CD4-positive, alpha-beta T cell treated with Interleukin-10 for 1 hour (primary cell): ENCODE measurements at places on chromosomes 2 and 18.
A peak's percentile ranks its signal among the peaks of the same experiment; 100 is the strongest.

DNA sequence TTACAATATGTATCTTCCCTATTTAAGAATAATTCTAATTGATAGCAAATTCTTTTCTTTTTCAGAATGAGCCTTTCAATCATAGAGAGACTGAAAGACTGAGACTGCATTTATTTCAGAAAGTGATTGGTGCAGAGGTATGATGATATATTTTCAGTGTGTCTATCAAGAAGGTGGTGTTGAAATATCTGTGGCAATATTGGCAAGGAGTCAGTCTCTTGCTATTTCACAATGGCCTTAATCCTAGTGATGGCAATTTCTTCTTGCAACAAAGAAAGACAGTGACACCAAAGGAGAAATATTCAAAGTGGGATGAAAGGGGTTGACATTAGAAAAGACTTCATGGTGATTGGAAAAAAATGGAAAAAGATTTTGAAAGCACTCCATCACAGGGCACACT lies 21.7 kb upstream of the ZBTB14 start:
- DNase-seq = no peak

DNA sequence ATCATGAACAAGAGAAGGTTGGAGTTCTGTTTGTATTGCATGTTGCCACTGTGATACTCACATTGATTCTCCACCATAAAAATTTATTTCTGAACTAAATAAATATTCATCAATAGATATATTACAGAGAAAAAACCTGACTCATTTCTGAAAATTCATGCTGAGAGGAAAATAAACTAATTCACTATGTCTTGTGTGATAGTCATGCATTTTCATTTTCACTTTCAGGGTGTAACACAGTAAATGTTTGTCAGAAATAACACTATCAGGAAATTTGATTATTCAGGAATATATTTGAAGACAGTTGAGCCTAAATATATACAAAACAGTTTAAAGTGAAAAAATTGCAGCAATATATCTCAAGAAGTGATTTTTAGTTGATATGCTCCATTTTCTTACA lies 335.2 kb downstream of the KCNJ3 start:
- DNase-seq = no peak

GRCh38 chr2:159555651-159556392 lies 60.5 kb downstream of the BAZ2B start:
- DNase-seq = no peak

GRCh38 chr2:19885791-19886190 lies 16.0 kb downstream of the TTC32 start:
- DNase-seq = no peak

DNA sequence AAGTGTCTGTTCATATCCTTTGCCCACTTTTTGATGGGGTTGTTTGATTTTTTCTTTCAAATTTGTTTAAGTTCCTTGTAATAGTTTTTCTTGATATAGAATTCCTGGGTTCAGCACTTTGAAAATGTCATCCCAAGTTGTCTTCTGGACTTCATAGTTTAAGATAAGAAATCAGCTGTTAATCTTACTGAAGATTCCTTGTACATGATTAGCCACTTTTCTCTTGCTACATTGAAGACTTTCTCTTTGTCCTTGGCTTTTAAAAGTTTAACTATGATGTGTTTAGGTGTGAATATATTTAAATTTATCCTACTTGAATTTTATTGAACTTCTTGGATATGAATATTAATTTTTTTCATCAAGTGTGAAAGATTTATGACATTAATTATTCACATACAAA lies 387.2 kb upstream of the CWC22 start:
- DNase-seq = no peak

GRCh38 chr2:46363535-46364170 lies 66.4 kb downstream of the EPAS1 start:
- no peak for DNase-seq

GRCh38 chr2:152376385-152376784 lies 41.4 kb downstream of the FMNL2 start:
- no peak for DNase-seq

DNA sequence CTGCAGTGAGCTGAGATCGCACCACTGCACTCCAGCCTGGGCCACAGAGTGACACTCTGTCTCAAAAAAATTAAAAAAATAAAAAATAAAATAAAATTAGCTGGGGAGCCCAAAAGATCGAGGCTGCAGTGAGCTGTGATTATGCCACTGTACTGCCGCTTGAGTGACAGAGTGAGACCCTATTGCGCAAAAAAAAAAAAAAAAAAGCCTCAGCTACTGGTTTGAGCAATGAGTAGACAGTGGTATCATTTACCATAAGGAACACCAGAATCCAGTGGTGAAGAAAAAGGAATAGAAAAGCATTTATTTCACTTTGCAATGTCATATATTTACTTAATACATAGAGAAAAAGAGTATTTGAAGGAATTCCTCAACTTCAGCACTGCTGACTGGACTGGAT lies 3.0 kb downstream of the SAP130 start:
- DNase-seq = no peak

GRCh38 chr2:128354161-128354560 lies 35.5 kb upstream of the HS6ST1 start:
- DNase-seq = no peak

DNA sequence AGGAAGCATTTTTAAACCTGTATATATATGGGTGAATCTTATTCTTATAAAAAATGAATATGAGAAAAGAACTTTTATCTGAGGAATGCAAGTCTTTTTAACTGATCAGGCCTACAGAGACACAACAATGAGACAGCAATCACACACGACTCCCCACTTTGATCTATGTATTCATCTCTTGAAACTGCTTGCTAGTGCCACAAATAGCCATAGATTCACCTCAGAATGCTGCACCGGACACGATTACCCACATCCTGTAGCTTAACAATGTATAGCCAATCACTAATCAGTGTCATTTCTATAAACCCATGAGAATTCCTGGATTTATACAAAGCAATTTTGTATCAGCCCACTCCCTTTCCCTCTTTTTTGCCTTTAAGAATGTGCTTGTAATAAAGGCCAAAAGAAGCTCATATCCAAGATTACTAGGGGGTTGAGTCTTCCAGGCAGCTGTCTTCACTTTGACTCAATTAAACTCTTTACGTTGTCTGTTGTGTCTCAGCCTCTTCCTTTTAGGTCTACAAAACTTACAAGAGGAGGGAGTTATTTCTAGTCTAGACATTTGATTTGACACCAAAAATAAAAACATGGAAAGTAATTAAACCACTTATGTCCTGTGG lies 94.9 kb downstream of the MBD2 start:
- peak; percentile 13 for DNase-seq

GRCh38 chr2:40488101-40488601 lies 36.3 kb upstream of the SLC8A1 start:
- DNase-seq = no peak

GRCh38 chr2:216126943-216127342 lies 17.8 kb downstream of the XRCC5 start:
- DNase-seq = no peak

DNA sequence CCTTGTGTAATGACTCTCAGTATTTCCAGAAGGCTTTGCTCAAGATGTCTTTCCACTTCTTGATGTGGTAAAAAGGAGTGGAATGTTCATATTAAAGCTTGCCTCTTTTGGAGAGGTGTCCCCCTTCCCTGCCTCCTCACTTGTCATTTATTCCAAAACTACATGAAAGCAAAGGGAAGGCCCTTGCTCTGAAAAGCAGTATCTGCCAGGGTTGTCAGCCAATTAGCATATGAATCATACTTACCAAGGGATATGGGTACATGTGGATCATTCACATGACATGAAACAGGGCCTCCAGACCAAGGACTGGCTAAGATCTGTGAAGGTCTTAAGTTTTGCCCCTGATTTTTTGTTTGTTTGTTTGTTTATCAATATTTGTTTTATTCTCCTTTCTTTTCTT lies 31.3 kb downstream of the ANXA4 start:
- DNase-seq = no peak

DNA sequence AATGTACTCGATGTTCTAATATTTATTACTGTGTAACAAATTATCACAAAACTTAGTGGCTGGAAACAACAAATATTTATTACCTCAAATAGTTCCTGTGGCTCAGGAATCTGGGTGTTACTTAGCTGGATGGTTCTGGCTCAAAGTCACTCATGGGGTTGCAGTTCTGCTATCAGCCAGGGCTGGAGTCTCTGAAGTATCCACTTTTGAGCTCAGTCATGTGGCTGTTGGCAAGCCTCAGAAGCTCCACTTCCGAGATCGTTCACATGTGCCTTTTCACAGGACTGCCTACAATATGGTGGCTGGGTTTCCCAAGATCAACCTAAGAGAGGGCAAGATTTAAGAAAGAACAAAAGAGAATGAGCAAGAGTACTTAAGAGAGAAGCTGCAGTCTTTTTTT lies 19.4 kb upstream of the UBE2E3 start:
- no peak for DNase-seq

DNA sequence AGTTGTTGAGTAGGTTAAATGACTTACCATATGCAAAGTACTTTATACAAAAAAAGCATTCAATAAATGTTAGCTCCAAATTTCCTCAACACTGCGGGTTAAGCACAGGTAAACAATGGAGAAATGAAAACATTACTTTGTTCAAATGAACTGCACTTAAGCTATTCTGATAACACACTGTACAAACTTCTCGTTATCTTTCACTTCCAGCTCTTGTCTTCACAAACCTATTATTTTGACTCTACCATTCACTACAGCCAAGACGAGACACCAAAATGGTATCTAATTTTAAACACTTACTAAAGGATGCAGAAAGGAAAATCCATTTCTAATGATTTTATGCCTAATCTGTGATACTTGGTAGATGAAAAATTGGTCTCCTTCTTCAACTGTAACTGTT lies 43.8 kb downstream of the SLC40A1 start:
- DNase-seq = no peak
